Activated T-helper 2 cell treated with anti-CD3 and anti-CD28 coated beads, Interferon-gamma antibody, Interleukin-2, Interleukin-4, amounts not matched to agents 10 μg/mL and 5 μg/mL and 100 μg/mL, durations not matched to agents 14 hours and 24 hours and 36 hours (primary cell): ENCODE measurements at places on chromosomes 12 and 14.

DNA sequence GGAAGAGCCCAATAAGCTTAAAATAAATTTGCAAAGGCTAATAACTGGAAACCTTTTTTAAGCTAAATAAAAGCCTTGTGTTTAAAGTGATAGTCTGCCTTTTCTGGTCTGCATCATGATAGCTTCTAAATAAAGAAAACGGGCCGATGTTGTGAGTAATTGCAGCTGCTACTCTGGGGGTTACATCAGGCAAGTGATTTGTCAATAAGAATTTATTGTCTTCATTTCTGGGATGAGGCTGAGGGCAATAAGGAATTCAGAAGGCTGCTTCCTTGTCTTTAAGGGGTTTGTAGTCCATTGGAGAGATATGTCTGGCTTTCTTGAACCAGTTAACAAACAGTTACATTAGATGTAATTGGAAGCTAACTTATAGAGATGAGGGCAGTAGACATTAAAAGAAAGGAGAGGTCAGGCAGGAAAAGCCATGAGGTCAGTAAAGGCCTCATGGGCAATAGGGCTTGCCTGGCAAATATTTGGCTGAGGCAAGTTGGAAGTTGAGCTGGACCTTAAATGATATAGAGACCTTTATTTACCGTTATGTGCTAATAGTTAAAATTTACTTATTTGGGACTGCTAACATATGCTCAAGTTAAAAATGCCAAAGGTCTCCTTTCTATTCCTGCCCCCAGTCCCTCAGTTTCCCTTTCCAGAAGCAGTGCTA lies 85.0 kb downstream of the CRADD start:
- DNase-seq: no peak

- DNase-seq: no peak
Measured at GRCh38 chr12:1206118-1206734, 215.2 kb downstream of the ERC1 start.

DNA sequence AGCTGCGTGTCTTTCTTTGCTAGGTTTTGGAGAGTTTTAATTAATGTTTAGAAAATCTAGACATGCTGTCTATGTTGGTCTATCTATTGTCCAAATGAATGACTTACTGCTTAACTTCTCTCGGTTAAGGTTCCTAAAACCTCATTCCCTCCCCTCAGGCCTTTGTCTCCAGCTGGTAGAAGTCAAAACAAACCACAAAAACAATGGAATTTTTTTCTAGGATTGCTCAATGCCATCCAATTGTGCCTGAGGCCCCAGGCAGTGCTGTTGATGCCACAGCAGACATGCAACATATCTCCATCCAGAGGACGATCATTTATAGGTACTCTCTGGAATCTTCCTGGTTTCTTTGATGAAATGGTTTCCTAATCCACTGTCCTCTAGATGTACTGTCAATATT lies 448.2 kb upstream of the TBX3 start:
- DNase-seq: no peak

GRCh38 chr12:131282292-131283080 lies 328.8 kb downstream of the ADGRD1 start:
- no peak for DNase-seq

DNA sequence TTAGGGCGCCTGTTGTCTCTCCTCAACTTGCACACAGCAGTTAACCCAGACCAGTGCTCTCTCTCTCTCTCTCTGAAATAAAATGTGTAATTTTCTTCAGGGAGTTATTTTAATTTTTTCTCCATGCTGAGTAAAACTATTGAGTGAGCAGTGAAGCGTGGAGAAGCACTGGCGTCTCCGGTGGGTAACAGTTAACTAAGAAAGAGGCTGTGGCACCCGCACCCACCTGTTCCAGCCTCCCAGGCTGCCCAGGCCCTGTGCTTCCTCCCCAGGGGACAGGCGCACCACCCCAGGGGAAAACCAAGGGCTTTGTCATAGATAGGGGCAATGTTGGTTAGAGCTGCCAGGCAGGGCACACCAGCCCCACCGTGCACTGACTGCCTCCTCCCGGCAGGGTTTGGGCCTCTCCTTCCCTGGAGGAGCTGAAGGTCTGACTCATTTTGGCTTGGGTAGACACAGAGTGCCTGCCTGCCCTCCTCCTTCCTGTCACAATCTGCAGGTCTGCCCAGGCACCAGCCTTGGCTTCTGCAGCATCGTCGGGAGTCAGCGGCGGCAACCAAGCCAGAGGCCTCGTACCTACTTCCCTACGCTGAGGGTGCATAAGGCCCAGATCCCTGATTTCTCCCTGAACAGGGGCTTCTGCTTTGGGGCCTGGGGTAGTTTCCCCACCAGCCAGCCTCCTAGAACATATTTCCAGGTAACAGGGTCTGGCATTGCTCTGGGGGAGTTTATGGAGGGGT lies 3.9 kb downstream of the HOXC5 start:
- DNase-seq: no peak

- DNase-seq: no peak
Measured at GRCh38 chr12:15320881-15321280, 1.4 kb upstream of the PTPRO start.

- DNase-seq: no peak
Measured at GRCh38 chr14:97149775-97150174, 352.6 kb downstream of the VRK1 start.

- no peak for DNase-seq
Measured at GRCh38 chr12:94218233-94218632, 69.9 kb downstream of the PLXNC1 start.

DNA sequence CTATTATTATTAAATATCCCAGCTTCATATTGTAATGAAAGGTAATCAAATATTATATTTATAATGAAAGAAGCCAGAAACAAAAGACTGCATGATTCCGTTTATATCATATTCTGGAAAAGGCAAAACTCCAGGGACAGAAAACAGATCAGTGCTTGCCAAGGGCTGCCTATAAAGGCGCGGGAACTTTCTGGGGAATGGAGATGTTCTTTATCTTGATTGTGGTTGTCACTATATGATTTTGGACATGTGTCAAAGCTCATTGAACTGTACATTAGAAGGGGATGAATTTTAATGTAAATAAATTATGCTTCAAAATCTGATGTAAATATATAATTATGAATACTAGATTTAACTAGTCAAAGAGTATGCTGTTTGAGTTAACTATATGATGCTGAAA lies 115.4 kb upstream of the KRAS start:
- no peak for DNase-seq

GRCh38 chr14:33432407-33433023 lies 493.8 kb downstream of the NPAS3 start:
- DNase-seq: no peak

- no peak for DNase-seq
Measured at GRCh38 chr14:97441740-97442362, 644.7 kb downstream of the VRK1 start.
